Peyer's patch (tissue), 4 donors: ENCODE measurements at places on chromosomes 3 and 15. TPM values are rescaled to one million over a fixed set of nuclear protein-coding genes. Genes with fewer than 3 reads are reported as not detected.

- no peak for DNase-seq
Observed at GRCh38 chr3:127949446-127950055, 34.5 kb downstream of the KBTBD12 start.

GRCh38 chr3:128884992-128885391 is 5.6 kb downstream of the ACAD9 start:
- no peak for DNase-seq

GRCh38 chr3:62665627-62666437 is 209.4 kb downstream of the CADPS start:
- DNase-seq: no peak

- DNase-seq: no peak
Observed at GRCh38 chr3:18847583-18848197, 300.6 kb upstream of the KCNH8 start.

DNA sequence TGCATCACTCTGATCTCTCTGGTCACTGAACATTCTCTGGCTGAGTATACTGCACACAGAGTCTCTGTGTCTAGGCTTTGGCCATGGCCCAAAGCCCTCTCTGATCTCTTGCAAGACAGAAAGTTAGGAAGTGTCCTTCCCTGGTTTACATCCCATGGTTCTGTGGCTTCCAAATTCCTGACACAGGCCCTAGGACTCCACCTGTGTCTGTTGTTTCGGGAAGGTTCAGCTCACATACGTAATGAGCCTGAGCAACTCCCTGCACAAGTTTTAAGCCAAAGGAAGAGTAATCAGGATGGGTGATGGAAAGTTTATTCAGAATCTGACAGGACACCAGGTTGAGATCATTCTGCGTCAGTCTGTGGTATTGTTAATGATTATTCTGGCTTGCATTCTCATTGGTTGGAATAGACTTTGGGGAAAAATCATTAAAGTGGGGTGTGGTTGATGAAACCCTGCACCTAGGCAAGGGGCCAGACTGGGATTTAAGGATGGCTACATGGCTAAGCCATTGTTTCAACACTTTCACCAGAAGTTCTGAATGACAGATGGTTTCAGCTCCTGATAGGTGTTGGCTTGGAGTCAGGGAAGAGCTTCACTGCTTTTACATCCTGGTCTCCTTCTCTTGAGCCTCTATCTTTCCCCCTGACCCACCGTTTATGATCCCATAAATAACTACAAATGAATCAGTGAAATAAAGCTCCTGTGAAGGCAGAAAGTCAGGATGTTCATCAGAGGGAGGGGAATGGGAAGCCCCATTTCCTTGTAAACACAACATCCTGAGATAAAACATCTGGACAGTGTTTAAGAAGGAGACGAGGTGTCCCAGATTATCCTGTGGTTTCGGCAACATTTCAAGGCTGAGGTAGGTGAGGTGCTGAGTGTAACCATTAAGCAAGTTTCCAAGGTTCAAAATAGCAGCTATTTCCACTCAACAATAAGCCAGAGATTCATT is 14.1 kb downstream of the LCMT2 start:
- no peak for DNase-seq

- DNase-seq: no peak
Observed at GRCh38 chr3:161203485-161204098, 17.5 kb upstream of the NMD3 start.

The PRR20G gene
- total RNA-seq: not detected

The GMNC gene
- total RNA-seq: not detected

The ARGFX gene
- not detected for total RNA-seq

The LRRC49 gene
- total RNA-seq: 6.0 TPM

The LRRC31 gene
- total RNA-seq: 15.6 TPM
